Activated CD8-positive, alpha-beta memory T cell treated with anti-CD3 and anti-CD28 coated beads for 36 hours (primary cell): ENCODE measurements at places on chromosomes 13 and 19. TPM values are rescaled to one million over a fixed set of nuclear protein-coding genes. Genes with fewer than 3 reads are reported as not detected.

Gene PPP1R12C
- 87.4 TPM for total RNA-seq

Gene NLRP11
- total RNA-seq = not detected

Gene PLIN4
- total RNA-seq = not detected

Gene HCST
- total RNA-seq = 63.0 TPM
